EH (cell line): ENCODE measurements at places on chromosomes 7 and 10.

DNA sequence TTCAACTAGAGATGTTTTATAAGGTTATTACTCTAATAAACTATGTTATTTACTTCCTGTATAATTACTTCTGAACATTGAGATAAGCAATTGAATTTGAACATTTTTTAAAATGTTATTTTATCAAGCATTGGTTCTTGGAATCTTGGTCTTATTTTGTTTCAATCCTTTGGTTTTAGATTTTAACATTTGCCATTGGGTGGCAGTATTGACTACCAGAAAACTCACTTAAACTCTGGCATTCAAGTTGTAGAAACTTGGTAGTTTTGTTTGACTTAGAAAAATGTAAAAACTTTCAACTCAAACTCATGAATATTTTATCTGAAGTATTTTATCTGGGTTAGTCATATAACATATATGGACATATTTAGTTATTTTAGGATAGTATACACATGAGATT, 48.1 kb downstream of the ATRNL1 start:
- DNase-seq = peak; percentile 16

- DNase-seq = no peak
Observed at GRCh38 chr10:114046087-114046458, 2.4 kb downstream of the ADRB1 start.

DNA sequence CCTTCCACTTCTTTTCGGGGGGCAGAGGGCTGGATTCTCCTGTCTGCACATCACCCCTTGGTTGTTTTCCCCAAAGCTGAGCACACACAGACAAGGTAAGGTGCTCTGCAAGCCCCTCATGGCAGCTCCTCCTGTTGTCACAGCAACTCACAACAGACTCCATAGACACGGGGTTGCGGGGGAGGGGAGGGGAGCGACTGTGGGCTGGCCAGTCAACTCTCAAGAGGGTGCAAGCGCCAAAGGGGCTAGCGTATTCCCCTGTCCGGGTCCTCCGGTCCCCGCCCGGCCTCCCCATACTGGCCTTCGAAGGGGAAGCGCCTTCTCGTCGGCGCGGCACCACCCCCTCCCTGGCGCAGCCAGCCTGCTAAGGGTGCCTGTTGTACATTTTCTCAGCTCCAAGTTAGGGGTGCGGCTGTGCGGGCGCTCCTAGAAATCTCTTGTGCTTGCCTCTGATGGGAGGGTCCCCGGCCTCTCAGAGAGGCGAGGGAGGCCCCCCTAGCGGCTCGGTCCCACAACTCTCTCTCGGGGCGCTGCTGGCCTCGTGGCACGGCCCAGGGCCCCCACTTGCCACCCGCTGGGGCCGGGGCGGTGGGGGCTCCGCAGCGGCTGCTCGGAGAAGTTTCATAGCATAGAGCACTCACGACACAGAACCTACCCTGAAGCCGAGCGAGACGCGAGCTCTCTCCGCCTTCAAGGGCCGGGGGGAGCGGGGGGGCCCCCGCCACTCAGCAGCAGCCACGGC, 498 bp downstream of the RHOBTB1 start:
- peak; percentile 60 for DNase-seq

GRCh38 chr7:5419539-5420066, 4.0 kb downstream of the TNRC18 start:
- DNase-seq = peak; percentile 28

- DNase-seq = no peak
Observed at GRCh38 chr7:17062151-17063044, 180.6 kb upstream of the AGR3 start.

GRCh38 chr7:51446356-51446755, 129.7 kb upstream of the COBL start:
- no peak for DNase-seq

GRCh38 chr7:125480762-125481161, 551.1 kb upstream of the POT1 start:
- no peak for DNase-seq

- peak; percentile 71 for DNase-seq
Observed at GRCh38 chr10:119090968-119091367, 10.4 kb upstream of the EIF3A start.

DNA sequence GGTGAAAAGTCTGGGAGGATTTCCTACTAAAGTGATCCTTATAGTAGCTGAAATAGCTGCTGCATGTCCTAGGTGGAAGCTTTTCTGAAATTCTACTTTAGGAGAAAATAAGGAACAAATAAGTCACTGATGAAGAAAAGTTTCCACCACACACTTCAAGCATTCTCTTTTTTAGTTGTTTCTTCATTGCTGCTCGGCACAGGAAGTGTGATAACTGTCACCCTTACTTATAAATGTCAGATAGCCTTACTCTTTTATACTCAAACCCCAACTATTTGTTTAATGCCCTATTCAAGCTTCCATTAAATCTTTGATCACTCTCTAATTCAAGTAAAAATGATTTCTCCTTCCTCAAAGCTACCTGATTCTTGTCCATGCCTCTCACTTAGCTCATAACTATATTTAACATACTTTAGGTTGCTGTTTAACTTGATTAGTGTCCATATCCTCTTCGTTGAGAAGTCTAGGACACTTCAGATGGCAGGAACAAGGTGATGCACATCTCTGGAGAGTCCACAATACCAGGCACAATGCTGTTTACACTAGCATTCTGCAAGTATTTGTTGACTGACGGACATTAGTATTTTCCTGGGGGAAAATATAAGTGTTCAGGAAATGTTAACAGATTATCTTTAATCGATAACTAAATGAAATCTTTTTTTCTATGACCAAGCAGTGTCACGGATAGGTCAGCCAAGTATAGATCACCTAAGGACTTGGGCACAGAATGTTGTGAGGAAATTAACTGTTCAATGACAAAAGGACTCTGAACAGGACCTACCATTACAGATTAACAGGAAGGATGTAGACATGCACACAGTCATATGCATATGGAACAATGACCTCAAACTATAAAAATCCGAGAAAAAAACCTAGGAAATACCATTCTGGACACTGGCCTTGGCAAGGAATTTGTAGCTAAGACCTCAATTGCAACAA, 67.4 kb downstream of the ZNF438 start:
- DNase-seq = peak; percentile 27

DNA sequence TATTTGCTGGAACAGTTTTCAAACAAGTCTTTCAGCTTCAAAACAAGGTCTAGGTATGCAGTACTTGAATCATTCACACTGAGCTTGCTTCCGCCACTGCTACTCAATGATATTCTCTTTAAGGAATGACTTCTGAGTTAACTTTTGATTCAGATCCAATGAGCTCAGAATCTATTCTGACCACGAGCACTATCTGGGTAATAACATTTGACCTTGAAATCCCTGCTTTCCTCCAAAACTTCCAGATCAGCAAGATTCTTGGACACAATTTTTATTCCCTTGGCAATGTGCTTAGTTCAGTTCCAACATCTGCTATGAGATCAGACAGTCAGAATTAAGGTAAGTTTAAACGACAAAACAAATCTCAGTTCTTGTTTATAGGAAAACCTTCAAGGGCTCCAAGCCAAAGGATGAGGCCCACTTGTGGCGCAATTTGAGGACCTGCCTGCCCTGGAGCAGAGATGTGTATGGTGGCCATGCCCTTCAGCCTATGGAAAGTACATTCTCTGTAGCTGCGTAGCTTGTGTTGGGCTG, 87.2 kb downstream of the RNF216 start:
- DNase-seq = peak; percentile 98

- DNase-seq = peak; percentile 18
Observed at GRCh38 chr7:98314469-98314868, 33.0 kb downstream of the BRI3 start.

- peak; percentile 1 for DNase-seq
Observed at GRCh38 chr10:66591865-66592264, 334.0 kb upstream of the LRRTM3 start.

GRCh38 chr7:34991938-34992840, 45.1 kb downstream of the DPY19L1 start:
- peak; percentile 57 for DNase-seq

GRCh38 chr7:95411036-95411435, 14.9 kb upstream of the PON3 start:
- DNase-seq = peak; percentile 47

DNA sequence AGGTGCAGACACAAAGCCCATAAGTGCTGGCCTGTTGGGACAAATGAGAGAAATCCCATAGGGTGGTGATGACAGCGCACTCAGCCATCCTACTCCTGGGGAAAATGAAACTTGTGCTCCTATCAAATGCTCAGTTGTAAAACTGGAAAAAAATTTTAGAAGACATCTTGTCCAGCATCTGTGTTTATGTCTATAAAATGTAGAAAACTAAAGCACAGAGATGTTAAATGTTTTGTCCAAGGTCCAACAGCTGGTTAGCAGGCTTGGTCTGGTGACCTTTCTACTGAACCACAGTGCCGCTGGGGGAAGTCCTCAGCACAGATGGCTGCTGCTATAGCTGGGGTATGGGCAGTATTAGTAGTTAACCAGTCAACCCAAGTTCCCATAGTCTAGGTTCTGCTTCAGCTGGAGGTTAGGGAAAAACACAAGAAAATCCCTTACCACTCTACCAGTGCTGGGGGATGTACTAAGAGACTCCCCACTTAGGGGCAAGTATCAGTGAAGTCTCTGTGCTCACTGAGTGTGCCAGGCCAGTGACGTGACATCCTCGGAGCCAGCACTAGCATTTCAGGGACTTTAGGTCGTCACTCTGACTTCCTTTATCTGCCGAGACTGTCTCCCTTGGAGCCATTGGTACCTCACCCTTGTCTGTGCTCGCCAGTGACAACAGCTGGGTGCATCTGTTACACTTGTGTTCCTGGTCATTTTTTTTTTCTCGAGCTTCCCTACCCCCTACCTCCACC, 1.9 kb downstream of the TSPAN33 start:
- no peak for DNase-seq

DNA sequence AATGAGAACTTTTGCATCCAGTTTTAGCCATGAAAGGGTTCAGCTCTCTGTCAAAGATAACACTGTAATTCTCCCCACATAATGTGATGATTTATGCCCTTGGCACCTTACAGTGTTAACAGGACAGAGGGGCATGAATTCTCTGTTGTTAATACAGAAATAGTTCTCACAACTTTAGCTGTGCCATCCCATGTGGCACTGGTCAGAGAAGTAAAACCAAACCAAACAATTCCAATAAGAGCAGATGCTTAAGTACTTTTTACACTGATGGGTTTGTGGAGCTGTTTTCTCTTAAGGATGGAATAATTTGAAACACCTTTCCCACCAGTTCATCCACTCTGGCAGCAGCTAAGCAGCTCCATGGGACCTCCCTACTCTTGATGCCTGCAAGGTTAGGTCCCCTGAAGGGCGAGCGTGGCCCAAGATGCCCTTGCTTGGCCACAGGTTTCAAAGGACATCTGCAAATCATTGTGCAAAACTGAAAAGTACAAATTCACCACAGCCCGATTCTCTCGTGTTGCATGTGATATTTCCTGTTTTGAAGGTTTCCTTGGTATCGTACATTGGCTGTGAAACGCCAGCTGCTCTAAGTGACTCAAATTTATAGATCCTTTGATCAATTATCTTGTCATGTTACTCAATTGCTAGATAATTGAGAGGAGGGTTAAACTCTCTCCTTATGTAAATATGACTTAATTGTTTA, 82.5 kb upstream of the CREB5 start:
- DNase-seq = no peak

GRCh38 chr10:110141185-110141584, 66.2 kb upstream of the MXI1 start:
- peak; percentile 24 for DNase-seq

DNA sequence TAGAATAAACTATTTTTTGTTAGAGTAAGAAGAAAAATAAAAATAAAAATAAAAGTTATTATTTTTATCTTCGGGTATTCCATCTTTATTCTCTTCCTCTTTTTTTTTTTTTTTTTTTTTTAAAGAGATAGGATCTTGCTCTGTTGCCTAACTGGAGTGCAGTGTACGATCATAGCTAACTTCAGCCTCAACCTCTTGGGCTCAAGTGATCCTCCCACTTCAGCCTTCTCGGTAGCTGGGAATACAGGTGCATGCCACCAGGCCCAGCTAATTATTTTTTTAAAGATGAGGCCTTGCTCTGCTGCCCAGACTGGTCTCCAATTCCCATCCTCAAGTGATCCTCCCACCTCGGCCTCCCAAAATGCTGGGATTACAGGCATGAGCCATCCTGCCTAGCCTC, 15.4 kb downstream of the STAM start:
- no peak for DNase-seq

GRCh38 chr10:96238646-96239623, 32.4 kb downstream of the BLNK start:
- no peak for DNase-seq

GRCh38 chr10:31757831-31758230, 170.8 kb downstream of the ARHGAP12 start:
- DNase-seq = peak; percentile 20

GRCh38 chr7:135843214-135843613, 94.6 kb upstream of the FAM180A start:
- DNase-seq = no peak

- peak; percentile 33 for DNase-seq
Observed at GRCh38 chr7:48421357-48421756, 250.1 kb downstream of the ABCA13 start.

GRCh38 chr10:74936577-74937265, 110.3 kb downstream of the KAT6B start:
- peak; percentile 62 for DNase-seq

GRCh38 chr7:158501393-158502067, 86.1 kb downstream of the PTPRN2 start:
- DNase-seq = no peak

DNA sequence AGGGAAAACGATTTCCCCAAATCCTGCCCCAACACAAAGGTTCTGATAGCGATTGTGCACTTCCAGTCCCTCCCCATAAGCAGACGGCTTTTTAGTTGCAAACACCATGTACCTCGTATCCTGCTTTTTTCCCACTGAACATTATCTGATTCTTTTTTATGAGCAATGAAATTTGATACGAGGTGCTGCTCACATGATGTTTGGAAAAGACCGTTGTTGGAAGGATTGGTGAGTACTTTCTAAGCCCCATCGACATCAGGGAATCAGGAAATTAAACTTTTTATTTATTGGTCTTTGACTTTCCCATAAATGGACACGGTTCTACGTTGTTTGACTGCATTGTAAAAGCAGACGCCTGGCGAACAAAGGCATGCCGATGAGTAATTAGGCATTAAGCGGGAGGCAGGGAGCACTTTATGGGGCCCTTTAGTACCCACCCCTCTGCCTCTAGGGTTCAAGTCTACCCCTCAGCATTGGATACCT, 49.4 kb downstream of the TEX36 start:
- DNase-seq = peak; percentile 90

- peak; percentile 3 for DNase-seq
Observed at GRCh38 chr7:21426286-21427181, 1.3 kb upstream of the SP4 start.

- DNase-seq = no peak
Observed at GRCh38 chr7:97671571-97671970, 60.3 kb upstream of the TAC1 start.

DNA sequence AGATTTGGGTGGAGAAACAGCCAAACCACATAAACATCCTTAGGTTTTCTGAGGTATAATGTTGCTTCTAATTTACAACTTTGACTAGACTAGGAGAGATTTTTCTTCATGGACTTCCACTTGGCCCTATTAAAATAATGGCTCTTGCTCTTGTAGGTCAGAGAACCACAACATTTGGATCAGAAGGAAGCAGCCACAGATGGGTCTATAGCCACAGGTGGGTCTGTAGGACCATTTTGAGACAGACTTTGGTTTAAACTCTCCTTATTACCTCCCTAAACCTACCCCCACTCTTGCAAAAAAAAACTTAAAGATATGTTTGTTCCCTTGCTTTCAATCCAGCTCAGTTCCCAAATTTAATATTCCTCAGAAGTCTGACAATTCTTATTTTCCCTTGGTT, 1260.8 kb downstream of the GATA3 start:
- no peak for DNase-seq

- DNase-seq = peak; percentile 43
Observed at GRCh38 chr10:103566536-103566935, 73.0 kb downstream of the NEURL1 start.

- peak; percentile 99 for DNase-seq
Observed at GRCh38 chr7:45978010-45978681, 57.1 kb upstream of the IGFBP3 start.
